ENCODE measurements at places on chromosomes 7 and 10. TPM values are rescaled to one million over a fixed set of nuclear protein-coding genes. Genes with fewer than 3 reads are reported as not detected.
A peak's percentile ranks its signal among the peaks of the same experiment; 100 is the strongest.

DNA sequence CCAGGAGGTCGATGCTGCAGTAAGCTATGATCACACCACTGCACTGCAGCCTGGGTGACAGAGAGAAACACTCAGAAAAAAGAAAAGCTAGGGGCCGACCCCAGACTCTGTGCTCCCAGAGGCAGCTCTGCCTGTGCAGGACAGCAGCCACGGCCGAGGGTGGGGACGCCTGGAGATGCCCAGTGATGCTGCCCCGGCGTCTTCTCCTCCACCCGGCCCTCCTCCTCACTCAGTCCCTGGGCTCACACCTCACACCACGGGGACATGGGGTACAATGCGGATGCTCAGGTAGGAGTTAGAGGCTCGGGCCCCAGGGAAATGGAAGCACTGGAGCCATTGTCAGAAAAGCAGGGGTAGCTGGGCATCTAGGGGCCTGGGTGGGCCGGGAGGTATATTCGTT, 46.3 kb upstream of the ELFN1 start:
- H3K4me1 ChIP-seq, result no peaks in the 10 kb centered on the region
- no peaks in the 10 kb centered on the region for H3K27me3 ChIP-seq
- no peak overlapping the region for H3K27ac ChIP-seq
- no peaks in the 10 kb centered on the region for H3K36me3 ChIP-seq
- no peak for DNase-seq

LRRD1 gene
- not detected for total RNA-seq

DNA sequence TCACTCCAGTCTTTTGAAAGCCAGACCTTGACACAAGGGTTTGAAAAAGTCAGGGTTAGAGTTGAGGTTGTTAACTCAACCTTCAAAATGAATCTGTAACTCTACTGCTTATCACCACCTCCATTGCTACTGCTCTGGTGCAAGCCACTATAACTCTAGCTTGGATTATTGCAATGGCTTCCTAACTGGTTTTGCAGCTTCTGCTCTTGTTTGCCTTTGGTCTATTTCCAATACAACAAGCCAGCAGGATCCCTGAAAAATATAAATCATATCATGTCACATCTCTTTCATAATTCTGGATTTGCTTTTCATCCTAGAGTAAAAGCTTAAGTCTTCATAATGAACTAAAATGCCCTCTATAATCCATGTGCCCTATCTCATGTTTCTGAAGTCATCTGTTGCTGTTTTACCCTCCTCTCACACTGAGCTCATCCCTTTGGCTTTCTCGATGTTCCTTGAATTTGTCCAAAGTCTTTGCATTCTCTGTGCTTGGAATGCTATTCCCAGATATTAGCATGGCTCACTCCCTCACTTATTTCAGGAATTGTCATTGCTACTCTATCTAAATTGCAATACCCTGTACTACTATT, 10.9 kb downstream of the TAS2R60 start:
- H3K27me3 ChIP-seq, result no peaks in the 10 kb centered on the region
- no peak for DNase-seq
- H3K4me1 ChIP-seq, result no peaks in the 10 kb centered on the region
- H3K36me3 ChIP-seq, result no peaks in the 10 kb centered on the region
- H3K27ac ChIP-seq, result no peak overlapping the region

CFAP46 gene
- 0.26 TPM for total RNA-seq

ASZ1 gene
- total RNA-seq, result not detected

DNA sequence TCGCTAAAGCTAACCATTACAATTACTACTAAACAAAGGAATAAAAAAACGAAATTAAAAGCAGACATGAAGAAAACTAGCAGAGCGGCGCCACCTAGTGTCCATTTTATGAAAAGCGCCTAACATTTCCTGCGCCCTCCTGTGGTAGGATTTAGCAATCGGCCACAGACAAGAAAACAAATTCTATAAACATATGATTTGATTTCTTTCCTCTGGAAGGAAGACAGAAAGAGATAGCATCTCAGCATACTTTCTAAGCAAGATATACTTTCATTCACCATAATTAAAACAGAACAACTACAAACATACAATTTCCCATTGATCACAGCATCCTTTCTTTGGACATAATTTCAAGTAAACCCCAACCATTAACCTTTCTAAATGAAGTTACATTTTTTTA, 337.7 kb upstream of the NPVF start:
- H3K4me3 ChIP-seq, result peak overlapping the region; percentile 42
- no peaks in the 10 kb centered on the region for H3K4me1 ChIP-seq
- DNase-seq, result peak; percentile 62

DNA sequence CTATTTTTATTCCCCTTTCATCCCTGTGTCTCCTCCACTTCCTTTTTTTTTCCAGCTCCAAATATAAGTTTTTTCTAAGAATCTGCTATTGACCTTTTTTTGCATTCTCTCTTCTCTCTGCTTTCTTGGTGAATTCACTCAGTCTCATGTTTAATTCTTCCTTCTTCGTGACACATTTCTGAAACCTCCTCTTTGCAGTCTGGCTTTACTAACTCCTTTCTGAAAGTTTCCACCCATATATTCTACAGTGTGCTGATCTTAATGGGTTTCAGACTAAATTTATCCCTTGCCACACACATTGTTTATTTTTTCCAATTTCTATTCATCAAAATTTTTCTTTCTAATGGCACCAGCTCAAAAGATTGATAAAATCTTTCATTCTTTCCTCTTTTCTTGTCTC, 47.8 kb upstream of the CALD1 start:
- H3K36me3 ChIP-seq, result peaks cover 8% of the 10 kb centered on the region
- peak overlapping the region; percentile 40 for H3K4me3 ChIP-seq
- no peak for DNase-seq
- peak overlapping the region; percentile 93 for H3K27ac ChIP-seq

DNA sequence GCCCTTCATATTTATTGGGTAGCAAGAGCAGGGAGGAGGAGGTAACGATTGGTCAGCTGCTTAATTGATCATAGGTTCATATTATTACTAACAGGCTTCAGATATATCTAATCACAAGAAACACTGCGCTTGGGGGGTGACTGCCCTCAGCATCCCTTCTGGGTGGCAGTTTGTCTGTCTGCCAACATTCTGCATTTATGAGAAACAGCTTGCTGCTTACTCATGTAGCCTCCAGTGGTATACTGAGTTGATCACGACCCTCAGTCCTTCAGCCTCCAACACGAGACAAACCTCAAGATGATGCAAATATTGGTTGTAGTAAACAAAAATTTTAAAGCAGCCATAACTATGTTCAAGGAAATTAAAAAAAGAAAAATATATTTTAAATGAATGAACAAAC, 657.8 kb upstream of the PHF14 start:
- no peak overlapping the region for H3K27ac ChIP-seq
- no peaks in the 10 kb centered on the region for H3K36me3 ChIP-seq
- no peak overlapping the region for H3K4me3 ChIP-seq
- H3K27me3 ChIP-seq, result no peaks in the 10 kb centered on the region
- H3K4me1 ChIP-seq, result no peaks in the 10 kb centered on the region

GRCh38 chr10:125448596-125448995, 234.4 kb downstream of the TEX36 start:
- H3K27ac ChIP-seq, result no peak overlapping the region
- H3K27me3 ChIP-seq, result no peaks in the 10 kb centered on the region
- no peaks in the 10 kb centered on the region for H3K36me3 ChIP-seq
- no peaks in the 10 kb centered on the region for H3K4me1 ChIP-seq
- peak; percentile 16 for DNase-seq

- no peaks in the 10 kb centered on the region for H3K27me3 ChIP-seq
- H3K4me1 ChIP-seq, result no peaks in the 10 kb centered on the region
- no peak overlapping the region for H3K4me3 ChIP-seq
- H3K27ac ChIP-seq, result no peak overlapping the region
These were observed 115.9 kb upstream of the DNAJB12 start for GRCh38 chr10:72470666-72471065.

GRCh38 chr10:78703593-78703992, 365.2 kb upstream of the ZMIZ1 start:
- no peak for DNase-seq
- H3K4me3 ChIP-seq, result no peak overlapping the region
- H3K36me3 ChIP-seq, result no peaks in the 10 kb centered on the region
- no peaks in the 10 kb centered on the region for H3K4me1 ChIP-seq
- H3K27ac ChIP-seq, result no peak overlapping the region

- DNase-seq, result no peak
- H3K4me3 ChIP-seq, result no peak overlapping the region
- H3K36me3 ChIP-seq, result no peaks in the 10 kb centered on the region
- no peaks in the 10 kb centered on the region for H3K4me1 ChIP-seq
- H3K27ac ChIP-seq, result no peak overlapping the region
These were observed 41.3 kb upstream of the PPP2R2D start for GRCh38 chr10:131859341-131860020.

Measured in activated T-cell treated with anti-CD3 and anti-CD28 coated beads, Interleukin-2, amount 50 U/mL, for 72 hours (primary cell).